AML-193 (cell line): ENCODE measurements at places on chromosomes 11 and 22.
A peak's percentile ranks its signal among the peaks of the same experiment; 100 is the strongest.

DNA sequence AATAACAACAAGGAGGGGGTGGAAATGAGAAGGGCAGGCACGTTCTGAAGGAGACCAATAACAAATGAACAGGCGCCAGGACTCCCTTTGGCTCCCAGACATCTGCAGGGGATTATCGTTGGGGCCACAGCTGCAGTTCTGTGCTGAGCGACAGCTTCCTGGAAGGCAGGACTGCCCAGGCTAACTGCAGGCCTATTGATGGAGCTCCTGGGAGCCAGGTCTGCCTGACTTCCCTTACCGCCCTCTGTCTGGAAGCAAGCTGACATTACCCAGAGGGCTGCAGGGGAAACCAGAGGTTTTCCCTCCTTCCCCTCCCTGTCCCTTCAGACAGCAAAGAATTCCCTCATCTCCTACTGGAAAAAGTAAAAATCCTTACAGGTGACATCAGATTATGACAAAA lies 5.0 kb downstream of the DRD2 start:
- DNase-seq, result no peak

GRCh38 chr11:12131943-12132789 lies 21.8 kb downstream of the MICAL2 start:
- no peak for DNase-seq

- DNase-seq, result no peak
These were observed 866 bp downstream of the GP1BB start for GRCh38 chr22:19723983-19724827.

GRCh38 chr11:69360606-69361005 lies 66.7 kb downstream of the MYEOV start:
- DNase-seq, result no peak

- peak; percentile 43 for DNase-seq
These were observed 921 bp upstream of the NUCB2 start for GRCh38 chr11:17275400-17276235.

DNA sequence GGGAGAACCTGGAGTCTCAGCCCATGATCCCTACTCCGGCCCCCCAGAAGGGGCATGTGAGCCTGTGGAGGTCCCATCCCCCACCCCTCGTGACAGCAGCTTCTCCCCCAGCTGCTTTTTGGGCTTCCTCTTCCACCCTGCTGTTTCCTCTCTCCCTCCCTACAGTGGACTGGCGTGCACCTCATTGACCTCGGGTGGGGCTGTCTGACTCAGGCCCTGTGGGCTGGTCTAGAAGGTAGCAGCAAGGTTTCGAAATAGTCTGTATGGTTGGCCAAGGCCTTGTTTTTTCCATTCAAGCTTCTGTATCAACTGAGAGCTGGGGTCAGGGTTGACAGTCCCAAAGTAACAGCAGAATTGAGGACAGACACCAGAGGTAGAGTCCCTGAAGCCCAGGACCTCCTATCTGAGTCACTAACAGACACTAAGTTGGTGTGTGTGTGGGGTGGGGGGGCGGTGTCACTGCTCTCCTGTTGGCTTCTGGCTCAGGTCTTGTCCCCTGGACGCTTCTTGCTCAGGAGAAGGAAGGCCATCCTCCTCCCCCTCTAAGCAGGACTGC lies 7.7 kb downstream of the SLC37A2 start:
- DNase-seq, result peak; percentile 97

DNA sequence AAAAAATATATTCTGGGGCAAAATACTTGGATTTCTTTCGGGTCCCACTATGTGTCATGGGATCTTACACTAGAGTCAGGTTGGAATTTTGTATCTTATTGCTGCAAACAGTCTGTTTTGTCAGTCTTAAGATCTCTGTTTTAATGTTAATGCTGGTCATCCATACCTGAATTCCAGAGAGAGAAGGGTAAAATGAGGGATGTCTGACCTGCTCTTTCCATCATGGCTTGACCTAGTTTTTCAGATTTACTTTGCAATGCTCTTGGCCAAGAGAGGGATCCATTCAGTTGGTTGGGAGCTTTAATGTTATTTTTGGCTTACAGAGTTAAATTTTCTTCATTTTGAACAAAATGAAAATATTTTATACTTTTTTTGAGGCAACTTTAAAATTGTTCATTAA lies 117.2 kb downstream of the CASP12 start:
- DNase-seq, result no peak

GRCh38 chr11:9762531-9762930 lies 98.7 kb downstream of the SWAP70 start:
- no peak for DNase-seq

- no peak for DNase-seq
These were observed 6.3 kb downstream of the MCAM start for GRCh38 chr11:119310682-119311052.

DNA sequence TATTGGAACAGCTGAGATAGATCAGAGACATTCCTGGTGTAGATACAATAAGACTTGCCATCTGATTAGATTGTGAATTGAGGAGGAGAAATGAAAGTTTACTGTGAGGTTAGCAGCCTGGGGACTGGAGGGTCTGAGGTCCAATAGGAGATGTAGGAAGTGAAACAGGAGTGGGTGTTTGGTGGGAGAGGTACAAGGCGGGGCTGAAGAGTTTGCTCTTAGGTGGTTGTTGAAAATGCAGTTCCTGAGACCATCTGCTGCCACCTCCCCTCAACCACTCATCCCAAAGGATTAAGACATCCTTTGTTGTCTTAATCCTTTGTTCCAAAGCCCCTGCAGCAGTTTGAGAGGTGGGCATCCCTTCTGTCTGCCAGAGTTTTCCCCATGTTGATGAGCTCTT lies 14.8 kb downstream of the PIWIL4 start:
- DNase-seq, result no peak

DNA sequence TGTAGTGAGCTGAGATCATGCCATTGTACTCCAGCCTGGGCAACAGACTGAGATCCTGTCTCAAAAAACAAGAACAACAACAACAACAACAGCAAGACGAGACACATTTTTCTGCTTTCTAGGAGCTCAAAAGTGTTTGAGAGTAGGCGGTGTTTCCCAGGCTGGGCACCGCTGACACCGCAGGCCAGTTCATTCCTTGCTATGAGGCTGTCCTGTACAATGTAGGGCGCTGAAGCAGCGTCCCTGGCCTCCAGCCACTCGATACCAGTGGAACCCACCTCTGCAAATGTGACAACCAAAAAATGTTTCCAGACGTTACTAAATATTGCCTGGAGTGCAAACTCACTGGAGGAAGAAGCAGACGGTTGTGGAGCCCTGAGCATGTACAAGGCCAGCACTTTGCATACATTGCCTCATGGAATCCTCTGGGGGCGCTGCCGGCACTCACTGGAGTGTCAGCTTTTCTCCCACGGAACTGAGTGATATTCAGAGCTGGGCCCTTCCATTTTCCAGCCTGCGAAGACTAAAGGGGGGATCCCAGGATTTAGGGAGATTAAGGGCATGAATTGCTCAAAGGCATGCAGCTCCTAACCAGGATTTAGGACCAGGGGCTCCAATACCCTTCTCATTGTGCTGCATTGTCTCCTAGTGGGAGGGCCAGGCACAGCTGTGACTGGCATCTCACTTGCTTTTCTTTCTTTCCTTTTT lies 5.8 kb upstream of the MIEF1 start:
- DNase-seq, result peak; percentile 82

- no peak for DNase-seq
These were observed 2.4 kb upstream of the CHID1 start for GRCh38 chr11:913043-913442.

DNA sequence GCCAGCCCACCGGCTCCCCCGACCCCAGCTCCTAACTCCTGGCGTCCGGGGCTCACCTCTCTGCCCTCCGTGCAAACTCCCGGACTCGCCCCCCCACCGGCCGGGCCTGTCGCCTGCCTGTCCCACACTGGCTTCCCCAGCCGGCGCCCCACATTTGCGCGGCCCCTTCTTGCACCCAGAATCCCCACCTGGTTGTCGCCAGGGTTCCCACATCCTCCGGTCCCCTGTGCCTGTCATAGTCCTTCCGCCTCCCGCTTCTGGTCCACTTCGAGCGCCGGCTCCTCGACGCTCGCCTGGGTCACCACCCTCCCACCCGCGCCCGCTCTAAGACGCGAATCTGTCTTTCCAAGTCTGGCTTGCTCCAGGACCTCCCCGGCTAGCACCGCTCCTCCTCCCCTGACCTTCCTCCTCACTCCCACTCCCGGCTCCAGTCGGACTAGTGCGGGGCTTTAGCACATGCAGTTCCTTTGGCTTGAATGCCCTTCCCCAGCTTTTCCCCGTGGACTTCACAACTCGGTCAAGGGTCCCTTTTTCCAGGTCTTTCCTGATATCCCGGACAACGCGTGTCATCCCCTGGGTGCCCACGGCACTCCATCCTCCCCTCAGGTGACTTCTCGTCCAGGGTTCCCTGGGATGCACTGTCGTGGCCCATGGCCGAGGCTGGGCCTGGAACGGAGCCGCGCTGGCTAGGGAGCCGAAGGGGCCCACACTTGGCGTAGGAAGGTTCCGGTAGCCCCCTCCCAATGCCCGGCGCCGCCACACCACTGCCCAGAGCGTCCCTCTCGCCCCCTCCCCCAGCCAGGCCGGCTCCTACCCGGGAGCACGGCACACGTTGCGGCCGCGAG lies 635 bp downstream of the SCARF2 start:
- no peak for DNase-seq

GRCh38 chr11:113778111-113778910 lies 1.3 kb upstream of the CLDN25 start:
- DNase-seq, result no peak

DNA sequence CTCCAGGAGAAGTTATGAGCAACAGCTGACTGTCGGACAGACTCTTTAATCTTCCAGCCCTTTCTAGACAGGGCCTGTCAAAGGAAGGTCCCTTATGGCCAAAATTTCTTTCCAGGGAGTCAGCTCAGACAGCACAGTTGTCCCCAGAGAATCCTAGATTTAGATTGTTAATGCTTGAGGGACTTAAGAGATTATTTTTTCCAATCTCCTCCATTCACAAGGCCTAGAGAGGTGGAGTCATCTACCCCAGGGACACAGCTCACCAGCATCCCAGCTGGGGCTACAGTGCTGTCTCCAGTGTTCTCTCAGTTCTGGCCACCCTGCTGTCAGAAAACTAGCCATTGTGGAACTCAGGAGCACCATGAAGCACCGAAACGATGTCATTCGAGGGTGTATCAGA lies 7.8 kb downstream of the DSCAML1 start:
- no peak for DNase-seq

DNA sequence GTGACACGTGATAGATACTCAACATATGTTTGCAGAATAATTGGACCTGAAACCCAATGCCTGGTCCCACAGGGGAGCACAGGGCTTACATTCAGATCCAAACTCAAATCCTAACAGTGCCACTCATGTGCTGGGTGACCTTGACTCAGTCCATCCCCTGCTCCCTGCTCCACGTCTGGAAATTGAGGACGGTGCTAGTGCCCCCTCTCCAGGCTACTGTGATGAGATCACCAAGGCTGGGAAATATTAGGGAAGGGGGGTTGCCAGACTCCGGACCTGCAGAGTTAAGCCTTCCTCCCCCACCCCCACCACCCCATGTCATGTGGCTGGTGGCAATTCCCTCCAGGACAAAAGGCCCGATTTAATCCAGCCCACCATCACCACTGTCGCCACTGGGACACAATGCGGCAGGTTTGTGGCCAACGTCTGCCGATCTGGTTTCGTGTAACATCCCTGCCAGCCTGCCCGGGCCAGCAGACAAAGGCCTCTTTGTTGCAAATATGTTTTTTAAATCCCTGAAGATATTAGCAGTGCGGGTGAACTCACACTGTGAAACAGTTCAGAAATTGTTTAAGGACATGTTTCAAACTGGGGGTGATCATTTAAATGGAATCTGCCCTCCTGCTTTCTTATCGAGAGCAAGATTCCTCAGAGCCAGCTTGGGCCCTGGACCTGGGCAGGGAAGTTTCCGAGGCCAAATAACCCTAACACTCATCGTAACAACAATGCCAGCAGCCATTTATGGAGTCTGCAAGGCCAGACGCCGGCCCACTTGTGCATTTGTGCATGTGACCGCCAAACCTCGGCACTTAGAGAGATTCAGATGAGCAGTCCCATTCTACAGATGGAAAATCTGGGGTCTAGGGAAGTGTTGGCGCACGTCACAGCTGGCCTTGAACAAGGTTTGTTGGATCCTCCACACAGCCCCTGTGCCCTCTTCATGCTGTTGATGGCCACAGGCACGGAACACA lies 19.6 kb upstream of the MN1 start:
- DNase-seq, result no peak

DNA sequence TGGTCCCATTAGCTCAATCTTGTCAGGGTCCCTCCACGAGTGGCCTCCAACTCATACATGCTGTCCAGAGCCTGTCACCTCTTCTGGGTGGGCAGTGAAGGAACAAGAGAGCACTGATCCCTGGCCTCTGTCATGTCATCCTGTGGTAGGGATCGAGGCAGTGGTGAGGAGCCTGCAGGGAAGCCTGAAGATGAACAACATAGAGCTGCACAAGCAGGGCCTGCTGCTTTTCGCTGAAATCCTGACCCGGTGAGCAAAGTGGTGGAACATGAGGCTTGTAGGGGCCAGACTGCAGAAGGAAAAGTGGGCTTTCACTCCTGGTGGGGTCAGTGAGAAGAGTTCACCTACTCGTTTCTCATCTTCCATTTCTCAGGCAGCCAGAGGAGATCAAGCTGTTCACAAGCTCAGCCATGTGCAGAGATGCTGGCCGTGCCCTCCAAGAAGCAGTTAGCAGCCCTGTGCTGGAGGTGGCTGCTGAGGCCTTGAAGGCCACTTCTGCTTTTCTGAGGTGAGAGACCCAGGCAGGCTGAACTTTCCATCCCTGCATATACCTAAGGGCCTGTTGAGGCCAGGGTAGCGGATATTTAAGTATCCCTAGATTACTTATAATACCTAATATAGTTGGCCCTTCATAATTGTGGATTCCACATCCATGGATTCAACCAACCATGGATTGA lies 32.9 kb downstream of the MEI1 start:
- DNase-seq, result peak; percentile 2

DNA sequence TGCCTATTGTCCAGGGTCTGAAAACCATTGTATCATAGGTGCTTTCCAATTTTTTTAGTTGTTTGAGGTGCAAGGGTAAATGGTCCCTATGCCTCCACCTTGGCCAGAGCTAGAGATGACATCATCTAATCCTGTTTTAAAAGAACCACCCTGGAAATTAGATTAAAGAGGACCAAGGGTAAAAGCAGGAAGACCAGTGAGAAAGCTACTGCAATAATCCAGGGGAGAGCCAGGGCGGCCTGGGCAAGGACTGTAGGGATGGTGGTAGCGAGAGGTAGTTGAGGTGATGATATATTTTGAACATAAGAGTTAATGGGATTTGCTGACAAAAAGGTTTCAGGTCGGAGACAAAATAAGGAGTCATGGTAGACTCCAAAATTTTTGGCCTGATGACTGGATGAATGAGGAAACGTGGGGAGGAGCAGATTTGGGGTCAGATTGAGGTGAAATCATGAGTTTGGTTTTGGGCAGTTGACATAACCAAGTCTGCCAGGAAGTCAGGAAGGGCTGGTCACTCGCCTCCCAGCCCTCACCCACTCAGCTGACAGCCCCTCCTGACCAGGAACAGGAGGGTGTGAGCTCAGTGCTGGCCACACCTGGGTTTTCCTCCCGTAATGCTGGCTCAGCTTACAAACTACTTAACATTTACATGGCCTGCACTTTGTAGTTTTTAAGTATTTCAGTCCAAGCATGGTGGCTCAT lies 23.0 kb downstream of the SCN4B start:
- DNase-seq, result no peak

DNA sequence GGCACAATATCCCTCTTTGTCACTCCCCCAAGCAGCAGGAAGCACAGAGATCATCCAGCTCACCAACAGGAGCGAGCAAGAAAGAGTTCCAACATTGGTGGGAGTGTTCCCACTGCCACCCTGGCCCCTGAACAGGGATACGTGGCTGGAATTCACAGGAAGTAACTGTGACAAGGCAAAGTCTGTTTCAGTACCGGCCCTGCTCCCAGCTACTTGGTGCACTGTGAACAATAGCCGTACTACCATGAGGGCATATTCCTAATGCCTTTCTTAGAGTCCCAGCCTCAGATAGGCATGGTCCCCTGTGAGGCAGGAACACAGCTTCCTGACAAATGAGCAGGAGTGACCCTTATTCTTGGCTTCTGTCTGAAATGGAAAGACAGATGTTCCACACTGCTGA lies 1.8 kb upstream of the SLC37A2 start:
- DNase-seq, result no peak
